ENCODE measurements at places on chromosomes 3 and 15.

DNA sequence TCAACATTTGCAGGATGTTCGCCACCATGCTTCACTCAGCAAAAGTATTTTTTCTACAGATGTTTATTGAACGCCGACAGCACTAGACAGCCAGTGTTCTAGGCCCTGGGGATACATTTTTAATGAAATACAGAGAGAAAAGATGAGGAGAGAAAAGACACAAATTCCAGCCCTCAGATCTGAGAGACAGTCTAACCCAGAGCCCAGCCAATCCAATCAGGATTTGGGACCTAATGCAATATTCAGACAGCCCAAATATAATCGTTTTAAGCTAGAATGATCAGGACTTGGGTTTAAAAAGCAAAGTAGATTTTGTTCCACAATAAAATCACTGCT is 174.8 kb downstream of the SLCO3A1 start:
- no peak for DNase-seq

DNA sequence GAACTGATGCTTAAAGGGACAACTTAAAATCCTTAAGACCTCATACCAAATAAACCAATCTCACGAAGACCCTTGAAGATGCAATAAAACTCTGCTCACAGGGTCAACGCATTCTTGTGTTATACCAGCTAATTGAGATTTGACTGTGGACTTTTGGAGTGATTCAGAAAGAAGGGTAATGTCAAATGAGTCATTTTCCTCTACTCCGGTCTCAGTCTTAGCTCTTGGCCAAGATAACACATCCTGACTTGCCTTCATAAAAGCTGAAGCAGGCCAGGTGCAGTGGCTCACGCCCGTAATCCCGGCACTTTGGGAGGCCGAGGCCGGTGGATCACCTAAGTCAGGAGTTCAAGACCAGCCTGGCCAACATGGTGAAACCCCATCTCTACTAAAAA is 3.8 kb downstream of the PKM start:
- DNase-seq, result peak; percentile 61

GRCh38 chr3:181930105-181930504 is 218.4 kb downstream of the SOX2 start:
- no peak for DNase-seq

DNA sequence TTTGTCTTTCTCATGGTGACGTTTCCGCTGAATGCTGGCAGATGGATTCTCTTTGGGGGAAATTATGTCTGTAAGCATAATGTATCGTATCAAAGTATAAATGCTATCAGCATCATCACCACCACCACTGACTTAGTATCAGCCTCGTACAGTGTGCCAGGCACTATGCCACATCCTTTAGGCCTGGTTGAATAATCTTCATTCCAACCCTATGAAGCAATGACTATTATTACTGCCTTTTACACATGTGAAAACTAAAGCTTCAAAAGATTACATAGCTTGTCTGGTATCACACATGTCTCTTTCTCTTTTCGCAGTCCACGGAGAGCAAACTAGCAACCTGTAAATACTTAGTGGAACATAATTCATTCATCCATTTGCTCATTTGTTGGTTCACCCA is 166.7 kb upstream of the PRICKLE2 start:
- DNase-seq, result no peak

GRCh38 chr15:70650567-70651302 is 112.6 kb downstream of the UACA start:
- no peak for DNase-seq

- DNase-seq, result no peak
Measured at GRCh38 chr15:39699516-39700374, 82.9 kb downstream of the FSIP1 start.

GRCh38 chr3:31439890-31440750 is 92.6 kb upstream of the STT3B start:
- DNase-seq, result no peak

DNA sequence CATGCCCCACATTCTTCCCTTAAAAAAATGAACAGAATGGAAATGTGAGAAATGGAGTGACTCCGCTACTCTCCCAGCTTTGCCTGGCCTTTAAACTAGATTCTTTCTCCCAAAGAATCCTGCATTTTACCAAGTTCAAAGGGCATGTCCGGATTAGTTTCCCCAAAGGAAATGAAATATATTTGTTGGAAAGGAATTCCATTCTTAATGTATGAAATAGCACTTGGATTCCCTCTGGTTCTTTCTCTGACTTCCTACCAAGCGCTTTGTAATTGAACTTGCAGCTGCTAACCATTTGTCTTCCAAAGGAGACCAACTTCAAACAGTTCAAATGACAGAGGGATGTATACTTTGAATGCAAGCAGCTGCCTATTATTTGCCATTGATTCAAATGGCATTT is 18.9 kb downstream of the MAP2K1 start:
- DNase-seq, result no peak

DNA sequence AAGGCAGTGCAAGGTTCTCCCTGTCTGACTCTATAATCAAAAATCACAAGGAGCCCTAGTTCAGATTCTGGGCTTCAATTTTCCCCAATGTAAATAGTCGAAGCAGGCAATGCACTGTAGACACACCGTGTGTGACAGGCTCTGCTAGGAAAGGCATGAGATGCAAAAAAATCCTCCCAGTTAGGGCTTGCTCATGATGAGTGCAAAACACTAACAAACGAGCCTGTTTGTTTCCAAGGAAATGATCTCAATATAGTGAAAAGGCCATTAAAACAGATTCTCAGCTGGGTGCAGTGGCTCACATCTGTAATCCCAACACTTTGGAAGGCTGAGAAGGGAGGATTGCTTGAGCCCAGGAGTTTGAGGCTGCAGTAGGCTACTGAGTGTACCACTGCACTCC is 55.7 kb downstream of the UMPS start:
- DNase-seq, result no peak

- DNase-seq, result no peak
Measured at GRCh38 chr3:40192628-40193027, 116.9 kb upstream of the EIF1B start.

GRCh38 chr3:136787349-136787748 is 31.6 kb upstream of the SLC35G2 start:
- peak; percentile 5 for DNase-seq

DNA sequence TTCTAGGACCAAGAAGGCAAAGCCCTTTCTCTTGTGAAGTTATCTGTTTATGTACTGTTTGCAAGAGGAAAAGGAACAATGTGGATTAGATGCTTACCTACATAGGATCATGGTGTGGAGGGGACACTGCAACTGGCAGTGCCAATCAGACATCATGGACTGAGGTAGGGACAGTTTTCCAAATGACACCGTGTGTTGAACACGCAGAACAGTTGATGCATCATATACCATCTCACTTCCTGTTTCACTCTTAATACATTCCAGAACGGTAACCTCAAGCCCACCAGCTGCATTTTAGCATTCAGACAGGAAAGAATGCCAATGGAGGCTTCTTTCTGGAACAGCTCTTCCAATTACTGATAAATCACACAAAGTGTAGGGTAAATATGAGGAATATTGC is 397.7 kb upstream of the LMCD1 start:
- no peak for DNase-seq

- no peak for DNase-seq
Measured at GRCh38 chr3:50297896-50298725, 1.1 kb downstream of the HYAL3 start.

- no peak for DNase-seq
Measured at GRCh38 chr15:40952301-40952900, 870 bp upstream of the CHAC1 start.

DNA sequence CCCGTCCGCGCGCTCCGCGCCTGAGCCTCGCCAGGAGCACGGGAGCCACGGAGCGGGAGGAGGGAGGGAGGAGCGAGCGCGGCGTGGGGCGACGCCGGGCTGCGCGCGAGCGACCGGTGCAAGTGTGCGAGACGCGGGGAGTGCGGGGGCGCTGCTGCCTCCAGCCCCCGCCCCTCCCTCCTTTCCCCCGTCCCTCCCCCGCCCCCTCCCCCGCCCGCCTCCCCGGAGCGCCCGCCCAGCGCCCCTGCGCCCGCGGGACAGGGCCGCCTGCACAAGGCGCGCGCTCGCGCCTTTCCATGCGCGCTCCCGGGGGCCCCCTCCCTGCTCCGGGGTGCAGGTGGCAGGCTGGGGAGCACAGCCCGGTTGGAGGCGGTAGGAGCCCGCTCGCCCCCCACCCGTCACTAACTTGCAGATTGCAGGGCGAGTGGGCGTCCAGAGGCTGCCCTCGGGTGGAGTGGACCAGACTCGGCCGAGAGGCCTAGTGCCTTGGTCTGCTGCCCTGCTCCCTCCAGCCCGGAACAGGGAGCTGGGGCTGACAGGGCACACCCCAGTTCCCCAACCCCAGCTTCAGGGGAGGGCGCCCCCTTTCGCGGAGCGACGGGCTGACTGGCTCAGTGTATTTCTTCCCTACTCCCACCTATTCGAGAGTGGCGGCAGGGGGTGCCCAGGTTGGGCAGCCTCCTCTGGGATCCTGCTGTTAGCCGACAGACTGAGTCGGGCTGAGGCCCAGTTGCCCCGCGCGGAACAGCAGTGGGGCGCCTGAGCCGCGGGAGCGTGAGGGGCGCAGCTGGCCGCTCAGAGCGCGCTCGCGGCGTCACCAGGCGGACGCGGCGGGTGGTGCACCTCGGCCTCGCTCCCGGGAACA is at the start of gene WNT7A:
TSS of gene WNT7A (minus strand) at position 126 of the 865 bp plus-strand sequence. CDS start 255 bp downstream, outside the sequence.
- DNase-seq, result peak; percentile 67

GRCh38 chr15:76711351-76711827 is 193.8 kb downstream of the SCAPER start:
- no peak for DNase-seq

GRCh38 chr3:32419742-32420125 is 28.1 kb downstream of the CMTM7 start:
- DNase-seq, result no peak

DNA sequence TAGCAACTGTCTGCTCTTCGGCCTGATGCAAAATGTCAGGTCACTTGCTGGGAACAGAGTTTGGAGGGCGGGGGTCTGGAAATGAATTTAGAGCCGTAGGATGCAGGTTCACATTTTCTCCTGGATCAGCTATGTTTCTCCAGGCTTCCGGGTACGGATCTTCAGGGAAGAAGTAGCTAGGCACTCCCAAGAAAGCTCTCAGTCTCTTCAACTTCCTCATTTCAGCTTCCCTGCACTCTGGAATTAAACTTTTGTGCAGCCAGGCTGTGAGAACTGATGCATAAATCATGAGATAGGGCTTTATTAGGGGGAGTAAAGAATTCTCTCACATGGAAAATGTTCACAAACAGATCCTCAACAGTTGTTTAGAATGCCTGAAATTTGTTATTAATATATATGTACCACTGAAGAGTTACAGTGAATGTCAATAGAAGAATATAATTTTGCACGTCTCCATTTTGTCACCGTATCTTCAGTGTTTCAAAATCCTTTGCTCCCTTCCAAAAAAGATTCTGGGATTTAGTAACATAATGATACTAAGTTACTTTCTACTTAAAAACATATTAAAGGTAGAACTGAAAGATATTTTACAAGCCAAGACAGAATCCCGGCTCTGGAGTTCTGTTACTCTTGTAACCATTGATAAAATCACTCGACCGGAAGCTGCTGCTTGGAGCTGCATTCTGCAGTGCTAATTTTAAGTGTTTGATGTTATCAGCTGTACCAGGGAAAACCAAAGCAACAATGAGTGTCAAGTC is 178.5 kb upstream of the P2RY1 start:
- no peak for DNase-seq

GRCh38 chr3:194592798-194593752 is 40.1 kb downstream of the TMEM44 start:
- DNase-seq, result no peak

- DNase-seq, result no peak
Measured at GRCh38 chr3:117278424-117279190, 569.0 kb downstream of the TUSC7 start.

DNA sequence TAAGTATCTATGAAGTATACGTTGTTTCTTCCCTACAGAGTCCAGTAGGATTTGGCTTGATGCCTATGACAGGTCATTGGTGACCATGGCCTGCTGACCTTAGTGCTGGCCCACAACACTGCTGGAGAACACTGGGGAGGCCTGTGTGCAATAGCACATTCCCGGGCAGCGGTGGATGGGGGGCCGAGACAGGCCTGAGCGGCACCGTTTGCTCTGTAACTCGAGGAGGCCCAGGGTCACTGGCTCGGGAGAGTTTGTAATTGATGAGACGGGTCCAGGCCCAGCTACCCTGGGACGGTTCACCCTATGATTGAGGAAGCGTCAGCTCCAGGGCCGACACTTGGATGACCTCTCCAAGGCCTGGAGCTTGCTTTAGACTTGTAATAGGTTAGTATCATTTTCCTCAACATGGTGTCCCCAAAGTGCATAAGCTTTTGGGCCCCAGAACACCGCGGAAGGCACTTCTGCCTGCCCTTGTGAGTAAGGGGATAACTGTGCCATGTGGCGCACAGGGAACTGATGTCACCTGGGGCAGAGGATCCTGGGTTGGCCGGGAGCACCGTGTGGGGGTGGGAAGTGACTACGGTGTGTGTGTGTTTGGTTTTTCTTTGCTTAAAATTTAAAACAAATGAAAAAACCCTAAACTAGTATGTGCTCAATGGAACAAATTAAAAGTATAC is 12.0 kb downstream of the TRPM1 start:
- no peak for DNase-seq

DNA sequence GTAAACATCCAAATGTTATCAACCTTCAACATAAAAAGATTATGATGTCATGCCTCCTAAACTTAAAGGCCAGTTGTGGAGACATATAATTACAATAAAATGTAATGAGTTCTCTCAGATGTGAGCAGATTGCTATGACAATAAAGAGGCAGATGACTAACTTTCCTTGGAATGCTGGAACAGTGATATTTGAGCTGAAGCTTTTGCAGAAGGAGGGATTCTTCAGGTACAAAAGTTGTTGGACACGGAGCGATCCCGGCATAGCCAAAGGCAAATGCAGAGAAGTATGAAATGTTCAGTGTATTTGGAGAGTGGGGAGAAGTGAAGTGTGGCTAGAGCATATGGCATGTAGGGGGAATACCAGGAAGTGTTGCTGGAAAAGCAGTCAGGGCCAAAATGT is 520.1 kb downstream of the FGF12 start:
- no peak for DNase-seq

DNA sequence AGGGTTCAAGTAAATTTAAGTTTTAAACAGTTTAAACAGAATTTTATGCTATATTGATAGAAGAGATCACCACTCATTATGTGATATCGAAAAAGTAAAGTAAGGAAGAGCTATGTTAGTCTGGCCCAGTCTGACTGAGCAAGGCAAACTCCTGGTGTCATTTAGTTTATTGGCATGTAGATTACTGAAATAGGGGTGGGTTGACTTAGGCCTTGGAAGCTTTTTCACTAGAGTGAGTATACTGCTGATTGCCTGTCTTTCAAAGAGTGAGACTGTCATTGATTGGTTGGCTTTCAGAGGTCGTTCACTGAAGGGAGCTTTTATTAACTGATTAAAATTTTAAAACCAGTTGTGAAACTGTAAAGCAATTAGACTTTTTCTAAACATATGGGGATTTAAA is 294.5 kb downstream of the NAALADL2 start:
- DNase-seq, result no peak

GRCh38 chr3:80215191-80215590 is 447.4 kb upstream of the ROBO1 start:
- no peak for DNase-seq

Data from stimulated activated CD4-positive, alpha-beta T cell treated with anti-CD3 and anti-CD28 coated beads, Interleukin-4, amount 100 ng/mL, for 24 hours (primary cell).